ENCODE measurements at places on chromosomes 1 and 21.

GRCh38 chr21:41459884-41460534 is 34.0 kb downstream of the MX1 start:
- no peak for DNase-seq

DNA sequence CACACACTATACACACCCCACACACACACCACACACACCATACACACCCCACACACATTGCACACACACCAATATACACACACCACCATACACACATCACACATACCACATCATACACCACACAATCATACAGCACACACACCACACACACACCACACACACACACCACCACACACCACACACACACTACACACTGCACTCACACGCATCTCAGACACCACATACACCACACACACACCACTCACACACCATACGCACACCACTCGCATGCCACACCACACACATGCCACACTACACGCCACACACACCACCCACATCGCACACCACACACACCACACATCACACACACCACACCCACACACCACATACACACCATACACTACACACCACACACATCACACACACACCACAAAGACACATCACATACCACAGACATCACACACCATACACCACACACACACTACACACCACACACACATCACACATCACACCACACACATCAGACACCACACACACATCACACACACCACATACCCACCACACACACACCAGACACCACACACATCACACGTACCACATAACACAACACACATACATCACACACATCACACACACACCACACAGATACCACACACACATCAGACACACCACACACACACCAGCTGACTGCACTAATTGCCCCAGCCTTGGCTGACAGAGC is 54.6 kb downstream of the HSF2BP start:
- no peak for DNase-seq

GRCh38 chr21:33374450-33375096 is 28.6 kb upstream of the IFNGR2 start:
- peak; percentile 60 for DNase-seq

DNA sequence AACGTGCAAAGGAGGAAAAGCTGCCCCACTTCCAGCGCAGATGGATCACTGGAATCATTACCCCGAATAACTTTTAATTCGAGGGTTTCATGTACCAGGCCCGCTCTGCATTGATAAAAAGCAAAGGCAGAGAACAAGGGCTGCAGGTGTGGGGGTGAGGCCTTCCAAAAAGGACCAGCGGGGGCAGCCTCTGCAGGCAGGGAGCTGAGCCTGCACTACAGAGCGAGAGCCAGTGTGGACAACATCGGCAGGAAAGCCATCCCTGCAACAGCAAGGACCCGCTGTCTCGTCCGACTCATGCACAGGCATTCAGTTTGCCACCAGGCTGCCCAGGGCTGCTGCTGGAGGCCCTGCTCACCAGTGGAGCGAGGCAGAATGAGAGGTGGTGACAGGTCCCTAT is 27.1 kb upstream of the AJAP1 start:
- no peak for DNase-seq

- DNase-seq: no peak
Measured at GRCh38 chr1:228428412-228428811, 11.8 kb upstream of the TRIM17 start.

DNA sequence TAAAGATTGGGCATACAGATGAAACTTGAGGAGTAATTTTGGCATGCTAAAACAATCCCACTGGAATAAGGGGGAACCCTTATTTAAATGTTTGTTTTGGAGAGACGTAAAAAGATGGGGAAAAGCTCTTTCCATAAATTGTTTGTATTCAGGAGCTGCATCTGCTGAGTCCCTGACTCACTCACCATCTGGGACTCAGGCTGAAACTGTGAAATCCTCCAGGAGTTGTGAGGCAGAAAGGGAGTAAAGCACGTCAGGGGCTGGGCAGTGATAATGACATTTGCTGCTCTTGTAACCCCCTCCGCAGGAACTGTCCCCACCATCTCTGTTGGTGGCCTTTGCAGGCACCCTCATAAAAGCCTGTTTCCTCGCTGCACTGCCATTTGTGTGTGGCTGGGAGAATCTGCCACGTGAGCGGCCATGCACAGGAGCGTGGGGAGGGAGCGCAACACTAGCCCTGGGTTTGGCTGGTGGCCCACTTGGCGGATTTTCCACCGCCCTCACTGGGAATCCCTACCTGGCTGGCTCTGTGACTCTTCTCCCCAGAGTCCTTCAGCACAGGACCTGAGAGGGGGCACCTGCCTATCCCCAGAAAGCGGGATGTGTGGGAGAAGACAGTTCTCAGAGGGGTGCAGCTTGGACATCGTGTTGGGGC is 45.3 kb downstream of the ZSCAN20 start:
- DNase-seq: no peak

- no peak for DNase-seq
Measured at GRCh38 chr1:67061266-67061665, 7.3 kb upstream of the SLC35D1 start.

GRCh38 chr1:21770201-21770600 is 12.7 kb downstream of the USP48 start:
- no peak for DNase-seq

DNA sequence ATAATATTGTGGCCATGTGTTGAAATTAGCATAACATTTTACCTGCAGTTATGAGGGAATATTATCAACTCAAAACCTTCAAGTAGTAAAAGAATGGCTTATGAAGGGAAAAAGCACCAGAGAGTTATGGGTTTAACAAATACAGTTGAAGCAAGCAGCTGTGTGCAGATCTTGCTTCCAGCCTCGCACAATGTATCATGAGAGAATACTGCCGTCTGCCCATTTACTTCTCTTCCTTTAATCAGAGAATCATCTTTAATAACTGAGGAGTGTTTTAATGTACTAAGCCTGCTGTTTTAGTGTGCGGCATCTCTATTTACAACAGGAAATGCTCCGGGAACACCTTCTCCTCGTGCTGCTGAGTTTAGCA is 120.9 kb downstream of the ATG4C start:
- no peak for DNase-seq

GRCh38 chr1:11740258-11741192 is 4.6 kb downstream of the AGTRAP start:
- DNase-seq: no peak

- DNase-seq: peak; percentile 37
Measured at GRCh38 chr21:26717146-26717739, 128.0 kb downstream of the ADAMTS1 start.

- no peak for DNase-seq
Measured at GRCh38 chr1:15207031-15207828, 39.8 kb upstream of the FHAD1 start.

DNA sequence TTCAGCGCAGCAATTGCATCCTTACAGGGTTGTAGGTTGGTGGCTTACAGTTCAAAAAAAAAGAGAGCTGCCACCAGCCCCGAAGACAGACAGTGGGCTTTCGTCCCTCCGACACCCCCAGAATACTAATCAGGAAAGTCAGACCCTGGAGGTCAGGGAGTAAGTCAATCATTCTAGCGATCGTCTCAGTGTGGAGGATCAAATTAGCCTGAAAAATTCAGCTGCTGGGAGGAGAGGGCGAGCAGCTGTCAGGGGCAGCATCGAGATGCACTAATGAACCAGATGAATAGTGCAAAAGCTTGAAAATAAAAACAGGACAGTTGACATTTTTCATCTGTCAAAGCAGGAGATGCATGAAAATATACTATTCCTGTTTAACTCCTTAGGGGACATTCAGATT is 138.4 kb downstream of the NEK7 start:
- DNase-seq: no peak

DNA sequence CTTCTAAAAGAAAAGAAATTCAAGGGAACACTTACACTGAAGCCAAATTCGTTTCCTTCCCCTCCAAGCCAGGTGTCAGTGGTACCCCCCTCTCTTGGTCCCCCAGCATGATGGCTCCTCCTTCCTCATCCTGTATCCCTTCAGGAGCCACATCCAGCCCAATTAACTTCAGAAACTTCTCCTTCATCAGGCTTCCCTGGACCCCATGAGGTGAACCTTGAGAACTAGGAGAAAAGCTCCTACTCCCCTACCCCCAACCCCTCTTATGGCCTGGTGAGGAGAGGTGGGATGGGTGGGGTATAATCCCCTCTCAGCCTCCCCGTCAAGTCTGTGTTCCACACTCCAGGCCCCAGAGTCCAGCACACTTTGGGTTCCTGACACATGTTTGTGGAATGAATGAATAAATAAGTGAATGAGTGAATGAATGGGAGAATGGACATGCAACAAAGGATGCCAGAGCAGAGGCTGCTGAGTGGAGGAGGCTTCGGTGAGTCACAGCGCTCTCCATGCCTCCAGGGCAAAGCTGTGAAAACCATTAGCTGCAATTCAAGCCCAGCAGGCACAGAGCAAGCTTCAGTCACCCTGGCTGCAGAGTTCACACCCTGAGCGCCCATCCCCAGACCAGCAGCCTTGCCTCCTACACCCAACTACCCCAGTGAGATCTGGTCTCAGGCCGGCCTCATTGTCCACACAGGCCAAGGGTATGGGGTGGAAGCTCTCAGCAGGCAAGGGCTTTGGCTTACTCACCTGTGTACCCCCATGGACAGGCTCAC is 43.8 kb downstream of the BATF3 start:
- DNase-seq: no peak

- no peak for DNase-seq
Measured at GRCh38 chr1:23727362-23727811, 15.9 kb upstream of the ELOA start.

- no peak for DNase-seq
Measured at GRCh38 chr21:36788120-36788638, 89.3 kb downstream of the SIM2 start.
